Activated CD4-positive, CD25-positive, alpha-beta regulatory T cell treated with anti-CD3 and anti-CD28 coated beads, Interleukin-2, amount 50 U/mL, for 72 hours (primary cell): ENCODE measurements at places on chromosomes 1 and 21.

DNA sequence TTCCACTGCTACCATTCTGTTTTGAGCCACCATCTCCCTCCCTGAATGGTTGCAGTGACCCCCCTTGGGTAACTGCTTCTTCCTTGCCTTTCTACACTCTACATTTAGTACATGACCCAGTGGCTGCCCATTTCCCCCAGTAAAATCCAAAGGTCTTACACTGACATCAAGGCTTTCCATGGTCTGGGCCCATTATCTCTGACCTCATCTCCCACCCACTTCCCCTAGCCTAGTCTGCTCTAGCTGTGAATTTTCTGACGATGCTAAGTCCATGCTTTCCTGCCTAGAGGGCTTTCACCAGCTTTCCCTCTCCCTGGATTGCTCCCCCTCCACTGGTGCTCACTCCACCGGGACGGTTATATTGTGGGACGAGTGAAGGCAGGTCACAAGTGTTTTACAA, 219.2 kb downstream of the RYR2 start:
- DNase-seq: no peak

DNA sequence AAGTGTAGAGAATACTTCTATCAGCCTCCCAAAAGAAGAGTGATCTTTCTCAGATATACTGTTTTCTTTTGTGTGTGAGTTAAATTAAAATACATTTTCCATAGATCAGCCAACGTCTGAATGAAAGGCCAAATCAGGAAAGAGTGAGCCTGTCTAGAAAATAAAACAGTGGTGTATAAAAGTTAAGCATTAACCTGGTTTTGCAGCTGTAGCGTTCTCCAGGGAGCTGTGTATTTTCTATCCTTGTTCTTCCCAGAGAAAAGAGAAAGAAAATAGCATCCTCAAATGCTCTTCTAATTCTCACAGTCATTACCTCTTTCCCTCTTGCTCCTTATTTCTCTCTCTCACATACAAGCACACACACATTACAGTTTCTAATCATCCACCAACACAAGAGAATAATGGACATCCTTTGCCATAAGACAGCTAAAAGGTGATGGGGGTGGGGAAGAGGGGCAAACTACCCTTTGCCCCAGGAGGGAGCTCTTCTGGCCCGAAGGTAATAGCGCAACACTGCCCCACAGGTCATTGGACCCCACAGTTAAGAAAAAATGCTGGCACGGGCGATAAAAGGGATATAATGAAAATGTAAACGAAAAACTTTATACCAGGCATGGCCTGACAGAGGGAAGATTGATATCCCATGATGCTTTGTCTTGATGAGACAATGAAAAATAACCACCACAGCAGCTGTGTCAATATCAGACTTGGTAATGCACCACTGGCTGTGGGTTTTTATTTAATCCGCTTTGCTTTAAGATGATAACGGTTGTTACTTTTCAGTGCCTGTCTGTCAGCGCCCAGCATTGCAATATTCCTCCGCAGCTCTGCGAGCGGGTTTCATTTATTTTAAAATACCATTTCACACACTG, 150.3 kb downstream of the NUF2 start:
- DNase-seq: no peak

DNA sequence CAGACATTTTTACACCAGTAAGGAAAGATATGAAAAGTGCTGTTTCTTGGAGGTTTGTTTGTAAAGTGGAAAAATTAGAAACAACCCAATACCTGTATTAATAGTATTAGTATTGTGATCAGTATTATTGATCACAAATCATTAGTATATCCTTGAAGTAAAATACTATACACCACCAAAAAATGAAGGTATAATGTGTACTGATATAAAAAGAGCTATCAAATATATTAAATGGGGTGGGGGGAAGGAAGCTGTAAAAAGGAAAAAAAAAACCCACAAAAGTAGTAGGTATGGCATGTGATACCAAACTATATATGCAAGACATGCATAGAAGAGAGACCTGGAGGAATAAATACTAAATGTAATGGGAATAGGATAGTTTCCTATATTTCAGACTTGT, 46.3 kb downstream of the POU2F1 start:
- no peak for DNase-seq

GRCh38 chr1:11839727-11840705, 7.6 kb downstream of the NPPA start:
- no peak for DNase-seq

DNA sequence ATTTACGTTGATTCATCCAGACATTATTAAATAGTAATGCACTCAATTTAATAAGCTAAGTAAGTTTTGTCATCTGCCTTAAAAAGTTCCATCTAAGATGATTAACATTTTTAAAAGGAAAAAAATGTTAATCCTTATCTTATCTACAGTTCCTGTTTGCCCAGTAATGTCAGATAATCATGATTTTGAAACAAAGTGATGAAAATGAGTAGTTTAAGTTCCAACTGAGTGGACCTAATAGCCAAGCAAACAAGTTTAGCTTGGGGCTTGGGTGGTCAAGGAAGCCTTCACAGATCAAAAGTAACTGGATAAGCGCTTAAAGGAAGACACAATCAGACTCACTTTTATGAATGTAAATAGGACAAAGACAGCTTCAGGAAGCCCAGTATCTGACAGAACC, 40.5 kb upstream of the JAK1 start:
- no peak for DNase-seq

- DNase-seq: no peak
These were observed 1.7 kb downstream of the HCRTR1 start for GRCh38 chr1:31618916-31619846.

DNA sequence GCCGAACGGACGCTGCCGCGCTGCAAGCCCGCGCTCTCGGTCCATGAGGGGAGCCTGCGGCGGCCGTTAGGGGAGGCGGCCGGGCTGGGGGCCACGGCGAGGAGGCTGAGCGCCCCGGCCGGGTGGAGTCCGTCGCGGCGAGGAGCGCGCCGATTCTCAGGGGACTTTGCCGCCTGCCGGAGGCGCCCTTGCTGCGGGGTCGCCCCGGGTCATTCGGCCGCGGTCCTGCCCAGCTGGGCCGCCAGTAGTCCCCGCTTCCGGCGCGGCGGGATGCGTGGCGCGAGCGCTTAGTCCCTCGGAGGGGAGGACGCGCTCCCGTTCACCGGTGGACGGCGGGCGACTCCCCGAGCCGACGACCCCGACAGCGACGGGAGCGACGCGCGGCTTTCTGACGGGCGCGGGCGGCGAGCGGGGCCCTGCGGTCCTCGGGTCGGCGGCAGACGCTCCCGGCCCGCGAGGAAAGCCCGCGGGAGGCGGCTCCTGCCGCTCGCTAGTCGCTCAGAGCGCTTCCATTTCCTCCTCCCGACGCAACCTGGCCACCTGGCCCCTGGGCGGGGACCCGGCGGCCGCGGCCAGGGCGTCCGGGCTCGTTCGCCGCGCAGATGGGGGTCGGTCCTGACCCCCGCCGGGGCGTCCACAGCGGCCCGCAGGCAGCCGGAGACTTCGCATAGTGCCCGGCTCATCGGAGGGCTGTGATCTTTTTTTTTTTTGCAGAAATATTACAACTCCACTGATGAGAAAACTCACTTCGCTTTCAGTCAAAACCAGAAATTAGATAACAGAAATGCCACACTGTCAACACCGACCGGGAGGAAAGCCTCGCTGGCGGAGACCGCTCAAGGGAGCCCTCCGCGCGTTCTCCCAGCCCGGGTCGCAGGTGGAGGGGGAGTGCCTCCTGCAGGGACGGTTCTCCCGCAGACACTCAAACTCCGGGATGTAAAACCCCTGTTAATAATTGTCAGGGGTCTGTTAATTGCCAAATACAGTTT, 641 bp upstream of the ZBTB21 start:
- DNase-seq: peak; percentile 50
